Natural killer cell treated with Interleukin-12 subunit alpha and Interleukin-12 subunit beta and Interleukin-15 and Interleukin-18, amount 100 ng/mL, for 72 hours (primary cell): ENCODE measurements at places on chromosomes 12 and 14. TPM values are rescaled to one million over a fixed set of nuclear protein-coding genes. Genes with fewer than 3 reads are reported as not detected.

The ST8SIA1 gene
- 0.19 TPM for total RNA-seq

The TRIM9 gene
- 0.24 TPM for total RNA-seq

The IQSEC3 gene
- total RNA-seq: 1.1 TPM

The PTPN21 gene
- total RNA-seq: 0.53 TPM

The AJUBA gene
- 0.17 TPM for total RNA-seq

- DNase-seq: no peak
- no peaks in the 10 kb centered on the region for H3K4me1 ChIP-seq
- H3K36me3 ChIP-seq: no peaks in the 10 kb centered on the region
These were observed 51.1 kb upstream of the TCL1A start for GRCh38 chr14:95765051-95765450.

- peak overlapping the region; percentile 98 for H3K27ac ChIP-seq
- H3K4me1 ChIP-seq: peaks cover 42% of the 10 kb centered on the region
- no peak for DNase-seq
- peaks cover 6% of the 10 kb centered on the region for H3K27me3 ChIP-seq
- peak overlapping the region; percentile 93 for H3K4me3 ChIP-seq
- peaks cover 10% of the 10 kb centered on the region for H3K36me3 ChIP-seq
These were observed 1.9 kb downstream of the PCNX4 start for GRCh38 chr14:60093606-60094005.

DNA sequence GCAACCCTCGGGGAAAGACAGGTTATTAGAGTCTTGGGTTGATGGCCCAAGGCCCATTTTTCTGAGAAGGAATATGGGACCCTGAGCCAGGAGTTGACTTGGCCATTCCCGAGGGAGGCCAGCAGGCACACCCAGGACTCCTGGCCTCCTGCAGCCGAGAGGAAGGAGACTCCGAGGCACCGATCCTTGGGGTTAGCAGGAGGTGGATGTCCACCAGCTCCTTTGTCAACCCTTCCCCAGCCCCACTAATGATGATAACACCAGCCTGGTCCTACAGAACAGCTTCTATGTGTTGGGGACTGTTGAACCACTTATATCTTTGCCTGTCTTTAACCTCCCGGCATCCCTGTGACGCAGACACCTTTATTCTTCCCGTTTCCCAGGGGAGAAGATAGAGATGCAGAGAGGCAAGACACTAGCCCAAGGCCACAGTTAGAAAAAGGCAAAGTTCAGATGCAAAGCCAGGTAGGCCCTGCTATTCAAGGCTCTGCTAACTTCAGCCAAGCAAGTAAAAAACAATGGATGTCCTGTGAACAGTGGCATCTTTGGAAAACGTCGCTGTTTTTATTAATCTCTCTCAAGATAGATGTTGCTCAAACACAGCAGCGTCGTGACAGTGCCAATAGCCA lies 767.3 kb upstream of the TBX3 start:
- no peak overlapping the region for H3K27ac ChIP-seq
- H3K27me3 ChIP-seq: peaks cover 27% of the 10 kb centered on the region
- H3K4me1 ChIP-seq: no peaks in the 10 kb centered on the region

GRCh38 chr12:57012600-57013465 lies 3.5 kb downstream of the TAC3 start:
- no peak for DNase-seq
- H3K4me3 ChIP-seq: no peak overlapping the region
- H3K27ac ChIP-seq: no peak overlapping the region
- no peaks in the 10 kb centered on the region for H3K36me3 ChIP-seq
- H3K27me3 ChIP-seq: peaks cover 29% of the 10 kb centered on the region

DNA sequence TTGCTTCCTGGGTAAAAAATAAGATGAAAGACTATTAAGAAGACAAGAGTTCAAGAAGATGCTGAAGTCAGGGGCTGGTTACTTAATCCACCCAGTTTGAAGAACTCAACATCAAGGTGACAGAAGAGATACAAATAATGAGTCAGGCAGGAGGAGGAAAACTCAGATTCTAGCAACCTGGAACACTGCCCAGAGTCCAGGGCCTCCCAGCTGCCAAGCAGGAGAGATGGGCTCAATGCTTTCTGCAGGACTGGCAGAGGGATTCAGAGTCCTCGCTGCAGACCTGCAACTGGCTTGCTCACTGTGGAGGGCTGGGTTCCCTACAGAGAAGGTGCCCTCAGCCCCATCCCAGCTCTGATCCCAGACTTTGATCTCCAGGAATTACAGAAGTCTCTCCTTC lies 28.6 kb upstream of the CEBPE start:
- H3K4me1 ChIP-seq: no peaks in the 10 kb centered on the region
- H3K27me3 ChIP-seq: peaks cover 13% of the 10 kb centered on the region
- H3K4me3 ChIP-seq: no peak overlapping the region
- H3K27ac ChIP-seq: no peak overlapping the region

DNA sequence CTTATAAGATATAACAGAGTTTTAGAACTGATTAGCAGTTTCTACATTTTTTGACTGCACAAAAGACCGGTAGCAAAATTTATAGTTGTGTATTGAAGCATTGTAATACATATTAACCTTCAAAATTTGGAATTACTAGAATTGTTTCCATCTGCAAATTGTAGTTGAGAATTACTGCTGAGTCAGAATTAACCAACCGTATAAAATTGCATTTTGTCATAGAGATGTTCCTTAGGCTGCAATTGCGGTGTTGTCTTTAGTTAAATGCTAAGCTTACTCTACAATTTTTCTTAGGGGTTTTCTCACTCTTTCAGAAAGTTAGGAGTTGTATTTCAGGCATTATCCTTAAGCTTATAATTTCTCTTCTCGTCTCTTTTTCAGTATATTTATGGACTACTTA lies 132.2 kb downstream of the PLEKHA5 start:
- no peaks in the 10 kb centered on the region for H3K36me3 ChIP-seq
- no peak for DNase-seq
- no peak overlapping the region for H3K4me3 ChIP-seq
- no peaks in the 10 kb centered on the region for H3K4me1 ChIP-seq
- H3K27ac ChIP-seq: no peak overlapping the region

- H3K4me1 ChIP-seq: peaks cover 24% of the 10 kb centered on the region
- H3K36me3 ChIP-seq: peaks cover 7% of the 10 kb centered on the region
- peak overlapping the region; percentile 92 for H3K27ac ChIP-seq
- no peak for DNase-seq
- peaks cover 3% of the 10 kb centered on the region for H3K27me3 ChIP-seq
These were observed 813 bp downstream of the TWF1 start for GRCh38 chr12:43805149-43805859.

- H3K4me3 ChIP-seq: peak overlapping the region; percentile 54
- H3K27me3 ChIP-seq: no peaks in the 10 kb centered on the region
- H3K4me1 ChIP-seq: peaks cover 23% of the 10 kb centered on the region
- no peaks in the 10 kb centered on the region for H3K36me3 ChIP-seq
- H3K27ac ChIP-seq: no peak overlapping the region
- no peak for DNase-seq
These were observed 97.3 kb downstream of the ESR2 start for GRCh38 chr14:64196814-64197411.

DNA sequence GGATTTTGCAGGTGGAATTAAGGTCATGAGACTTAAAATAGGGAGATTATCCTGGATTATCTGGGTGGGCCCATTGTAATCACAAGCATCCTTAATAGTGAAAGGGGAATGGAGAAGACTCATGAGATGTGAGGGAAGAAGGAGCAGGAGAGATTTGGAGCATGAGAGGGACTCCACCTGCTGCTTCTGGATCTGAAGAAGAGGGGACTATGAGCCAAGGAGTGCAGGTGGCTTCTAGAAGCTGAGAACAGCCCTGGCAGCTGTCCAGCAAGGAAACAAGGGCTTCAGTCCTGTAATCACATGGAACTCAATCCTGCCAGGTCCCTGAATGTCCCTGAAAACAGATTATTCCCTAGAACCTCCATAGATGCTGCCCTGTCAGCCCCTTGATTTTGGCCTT lies 67.8 kb downstream of the PELI2 start:
- no peak overlapping the region for H3K27ac ChIP-seq
- H3K36me3 ChIP-seq: no peaks in the 10 kb centered on the region
- no peak overlapping the region for H3K4me3 ChIP-seq
- H3K27me3 ChIP-seq: no peaks in the 10 kb centered on the region
- no peak for DNase-seq

- no peaks in the 10 kb centered on the region for H3K36me3 ChIP-seq
- no peak overlapping the region for H3K27ac ChIP-seq
- H3K4me3 ChIP-seq: no peak overlapping the region
These were observed 637.2 kb downstream of the TMTC2 start for GRCh38 chr12:83323866-83324265.

- H3K36me3 ChIP-seq: no peaks in the 10 kb centered on the region
- peak overlapping the region; percentile 17 for H3K4me3 ChIP-seq
- DNase-seq: no peak
- H3K4me1 ChIP-seq: peaks cover 5% of the 10 kb centered on the region
These were observed 6.8 kb downstream of the SIX1 start for GRCh38 chr14:60642270-60643140.

DNA sequence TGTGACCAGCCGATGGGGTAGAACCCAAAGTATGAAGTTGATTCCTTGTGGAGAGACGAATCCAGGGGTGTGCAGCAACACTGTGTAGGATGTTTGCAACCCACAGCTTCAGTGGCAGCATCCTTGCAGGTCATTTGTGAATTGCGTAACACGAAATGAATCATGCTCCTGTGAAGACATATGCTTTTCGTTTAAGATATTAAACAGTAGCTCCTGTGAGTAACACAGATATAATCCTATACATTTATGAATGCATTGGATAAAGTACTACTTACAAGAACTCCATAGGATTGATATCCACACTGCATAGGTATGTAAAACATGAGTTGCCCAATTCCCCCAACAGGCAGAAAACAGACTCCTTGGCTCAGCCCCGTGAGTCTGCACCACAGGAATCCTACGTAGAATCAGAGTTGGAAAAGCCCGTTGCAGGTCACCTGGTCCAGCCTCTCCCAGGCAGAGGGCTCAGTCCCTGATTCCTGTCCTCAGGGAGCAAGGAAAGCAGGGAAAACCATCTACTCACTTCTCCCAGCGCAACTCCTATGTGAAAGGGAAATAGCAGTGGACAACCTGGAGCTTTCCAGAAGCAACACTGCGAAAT lies 75.8 kb downstream of the GPATCH2L start:
- H3K4me3 ChIP-seq: no peak overlapping the region
- no peak overlapping the region for H3K27ac ChIP-seq
- H3K4me1 ChIP-seq: no peaks in the 10 kb centered on the region
- DNase-seq: no peak

- H3K4me1 ChIP-seq: peaks cover 8% of the 10 kb centered on the region
- DNase-seq: no peak
- H3K27me3 ChIP-seq: no peaks in the 10 kb centered on the region
- peaks cover 37% of the 10 kb centered on the region for H3K36me3 ChIP-seq
- peak overlapping the region; percentile 57 for H3K4me3 ChIP-seq
- peak overlapping the region; percentile 35 for H3K27ac ChIP-seq
These were observed 33.8 kb downstream of the CREBL2 start for GRCh38 chr12:12645485-12645884.
